ENCODE measurements at places on chromosomes 1 and 21.

DNA sequence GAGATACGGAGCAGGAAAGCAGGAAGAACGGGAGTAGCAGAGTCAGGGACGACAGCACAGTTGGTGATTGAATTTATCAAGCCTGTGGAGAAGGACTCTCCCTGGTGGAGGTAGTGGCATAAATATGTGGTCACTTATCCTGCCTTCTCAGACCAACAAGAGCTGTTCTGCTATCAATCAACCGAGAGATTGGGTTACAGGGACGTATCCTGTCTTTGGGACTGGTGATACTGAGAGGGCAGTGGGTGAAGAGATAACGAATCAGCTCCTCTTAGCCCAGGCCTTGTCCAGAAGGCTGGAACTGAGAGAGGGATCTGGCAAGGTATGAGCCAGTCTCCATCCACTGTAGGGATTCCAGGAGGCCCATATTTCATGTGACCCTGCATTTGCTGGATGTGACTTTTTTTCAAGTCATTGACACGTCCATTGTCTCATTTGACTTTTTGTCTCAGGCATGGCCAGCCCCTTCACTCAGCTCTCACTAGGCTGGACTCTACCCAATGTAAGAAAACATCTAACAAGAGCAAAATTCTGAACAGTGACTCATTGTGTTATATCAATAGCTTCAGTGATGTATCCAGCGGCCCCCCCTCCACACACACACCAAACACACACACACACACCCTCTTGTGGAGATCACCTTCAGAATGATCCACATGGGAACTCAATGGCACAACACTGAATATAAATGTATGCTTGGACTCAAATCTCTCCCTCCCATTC lies 11.3 kb downstream of the C1orf116 start:
- no peak for DNase-seq

GRCh38 chr1:16903054-16903453 lies 7.3 kb downstream of the RNU1-2 start:
- DNase-seq, result no peak

DNA sequence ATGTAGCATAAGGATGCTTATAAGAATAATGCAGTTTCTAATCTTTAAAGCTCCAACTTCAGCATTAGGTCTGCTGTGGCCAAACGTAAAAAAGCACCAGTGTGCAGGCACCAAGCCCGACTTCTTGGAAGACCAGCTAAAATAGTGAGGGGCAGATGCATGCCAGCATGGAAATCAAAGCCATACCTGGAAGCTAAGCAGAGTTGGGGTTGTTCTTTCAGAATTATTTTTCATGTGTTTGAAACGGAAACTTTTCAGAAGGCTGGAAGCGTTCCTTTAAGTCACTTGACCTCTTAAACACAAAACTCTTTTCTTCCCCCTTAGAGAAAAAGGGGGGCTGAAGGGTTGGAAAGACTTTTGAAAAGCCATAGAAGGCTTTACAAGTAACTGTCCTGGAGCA lies 329.2 kb upstream of the C1orf87 start:
- DNase-seq, result no peak

DNA sequence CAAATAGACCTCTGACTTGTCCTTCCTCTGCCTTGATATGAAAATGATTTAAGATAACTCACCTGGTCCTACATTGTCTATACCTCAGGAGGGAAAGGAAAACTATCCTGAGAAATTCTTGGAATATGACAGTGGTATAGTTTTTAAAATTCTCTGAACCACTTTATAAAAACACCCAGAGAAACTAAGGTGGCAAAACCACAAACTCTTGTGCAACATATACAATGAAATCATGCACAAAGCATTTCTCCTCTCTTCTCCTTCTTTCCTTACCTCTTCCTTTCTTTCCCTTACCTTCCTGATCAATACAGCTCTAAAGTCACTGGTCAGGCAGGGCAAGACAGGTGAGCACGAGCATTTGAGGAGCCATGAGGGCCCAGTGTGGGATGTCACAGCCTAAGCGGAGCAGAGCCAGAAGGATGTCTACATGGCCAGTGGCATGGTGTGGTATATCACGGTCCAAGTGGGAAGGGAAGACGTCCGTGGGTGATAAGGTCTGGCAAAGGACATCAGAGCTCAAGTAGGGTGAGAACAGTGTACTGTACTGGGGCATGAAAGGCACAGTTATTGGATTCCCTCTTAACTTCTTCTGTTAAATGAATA lies 543.3 kb downstream of the DPYD start:
- no peak for DNase-seq

DNA sequence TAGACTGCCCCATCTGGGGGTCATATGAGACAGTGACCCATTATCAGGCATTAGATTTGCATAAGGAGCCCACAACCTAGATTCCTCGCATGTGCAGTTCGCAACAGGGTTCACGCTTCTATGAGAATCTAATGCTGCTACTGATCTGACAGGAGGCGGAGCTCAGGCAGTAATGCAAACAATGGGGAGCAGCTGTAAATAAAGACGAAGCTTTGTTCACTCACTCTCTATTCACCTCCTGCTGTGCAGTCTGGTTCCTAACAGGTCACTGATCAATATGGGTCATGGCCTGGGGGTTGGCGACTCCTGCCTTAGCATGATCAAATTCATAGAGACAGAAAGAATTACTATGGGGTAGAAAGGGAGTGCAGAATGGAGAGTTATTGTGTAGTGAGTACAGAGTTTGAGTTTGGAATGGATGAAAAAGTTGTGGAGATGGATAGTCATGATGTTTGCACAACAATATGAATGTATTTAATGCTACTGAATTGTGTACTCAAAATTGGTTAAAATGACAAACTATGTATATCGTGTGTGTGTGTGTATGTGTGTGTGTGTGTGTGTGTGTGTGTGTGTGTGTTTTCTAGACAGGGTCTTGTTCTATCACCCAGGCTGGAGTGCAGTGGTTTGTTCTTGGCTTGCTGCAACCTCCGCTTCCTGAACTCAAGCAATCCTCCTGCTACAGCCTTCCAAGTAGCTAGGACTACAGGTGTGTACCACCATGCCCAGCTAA lies 42.2 kb downstream of the BTF3L4 start:
- DNase-seq, result no peak

Measured in activated CD4-positive, alpha-beta T cell treated with anti-CD3 and anti-CD28 coated beads, Interleukin-2, amount 50 U/mL, for 48 hours (primary cell).